Hindlimb muscle (tissue), 1 donor: ENCODE measurements at places on chromosomes 7 and 10. TPM values are rescaled to one million over a fixed set of nuclear protein-coding genes. Genes with fewer than 3 reads are reported as not detected.

DNA sequence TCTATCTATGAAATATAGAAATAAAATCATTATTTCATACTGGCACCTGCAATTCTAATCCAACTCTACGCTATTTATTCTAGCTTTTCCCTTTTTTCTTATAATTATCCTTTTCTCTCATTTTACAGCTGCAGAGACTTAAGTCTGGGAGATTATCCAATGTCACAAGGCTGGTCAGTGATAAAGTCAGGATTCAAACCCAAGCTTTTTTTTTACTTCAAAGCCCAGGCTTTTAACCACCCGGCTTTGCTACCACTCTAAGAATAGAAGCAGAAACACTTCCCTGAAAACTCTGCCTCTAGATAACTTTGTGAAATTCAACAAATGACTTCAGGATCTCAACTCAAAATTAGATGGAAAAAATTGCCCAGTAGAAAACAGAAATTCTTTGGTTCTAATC, 552.5 kb downstream of the IPMK start:
- DNase-seq, result no peak

The CLRN3 gene
- polyA plus RNA-seq, result not detected

The IFIT1 gene
- polyA plus RNA-seq, result 65.5 TPM

- no peak for DNase-seq
These were observed 471.0 kb downstream of the SH2D4B start for GRCh38 chr10:81008726-81009125.

GRCh38 chr7:30164567-30164966, 29.8 kb downstream of the MTURN start:
- DNase-seq, result no peak

- DNase-seq, result no peak
These were observed 760 bp upstream of the KCTD7 start for GRCh38 chr7:66627881-66628360.

- no peak for DNase-seq
These were observed 28.3 kb upstream of the FIS1 start for GRCh38 chr7:101273206-101273605.

DNA sequence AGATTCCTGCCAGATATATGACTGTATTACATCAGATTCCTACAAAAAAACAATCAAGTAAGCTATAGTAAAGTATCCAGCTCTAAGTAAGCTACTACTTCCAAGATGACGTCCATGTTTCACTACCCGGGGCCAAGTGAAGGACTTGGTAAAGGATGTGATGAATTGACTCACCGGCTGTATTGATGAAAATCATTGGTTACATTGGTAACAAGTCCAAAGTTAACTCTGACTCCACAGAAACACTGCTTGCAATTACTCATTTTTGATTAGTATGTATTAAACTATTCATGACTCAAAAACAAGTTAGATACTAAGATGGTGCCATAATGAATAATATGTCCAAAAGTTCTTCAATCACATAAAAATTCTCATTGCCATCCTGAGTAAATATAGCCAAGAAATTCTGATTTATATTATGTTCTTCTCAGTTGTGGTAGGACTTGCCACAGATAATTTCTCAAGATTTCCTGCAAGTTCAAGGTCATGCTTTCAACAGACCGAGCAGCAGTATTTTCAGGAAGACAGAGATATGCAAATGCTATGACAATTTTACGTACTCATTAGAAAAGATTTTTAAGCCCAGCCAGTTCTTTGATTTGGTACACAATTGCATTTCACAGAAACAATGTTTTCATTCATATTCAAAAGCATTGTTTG, 12.6 kb upstream of the DNAJC1 start:
- DNase-seq, result no peak

The VWC2 gene
- 0.04 TPM for polyA plus RNA-seq

GRCh38 chr7:92914645-92915044, 78.3 kb upstream of the CDK6 start:
- no peak for DNase-seq

DNA sequence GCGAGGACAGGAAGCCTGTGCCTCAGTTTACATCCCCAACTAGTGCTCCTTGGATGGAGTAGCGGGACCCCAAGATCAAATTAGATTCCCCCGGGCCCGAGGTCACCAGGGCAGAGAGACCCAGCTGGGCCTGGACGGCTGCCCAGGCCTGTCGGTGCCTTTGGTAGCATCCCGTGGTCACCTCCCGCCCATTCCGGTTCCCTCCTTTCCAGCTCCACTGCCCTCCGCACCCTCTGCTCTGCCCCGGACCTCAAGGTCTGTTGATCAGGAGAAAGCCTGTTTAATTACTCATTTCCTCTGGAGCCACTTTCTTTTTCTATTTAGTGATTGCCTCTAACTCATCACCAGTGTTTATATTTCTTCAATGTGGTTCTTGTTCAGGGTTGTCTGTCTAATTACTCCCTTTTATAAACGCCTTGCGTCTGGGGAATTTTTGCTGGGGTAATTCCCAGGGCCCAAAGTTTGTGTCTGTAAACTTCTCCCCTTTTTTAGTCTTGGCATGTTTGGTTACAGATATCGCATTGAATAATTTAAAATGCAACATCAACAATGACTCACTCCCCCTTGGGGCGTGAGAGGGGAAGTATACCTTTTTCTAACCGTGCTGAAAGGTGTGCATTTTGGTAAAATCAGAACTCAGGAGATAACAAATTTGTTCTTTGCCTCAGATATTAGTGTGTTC, 1.9 kb downstream of the FOXK1 start:
- DNase-seq, result peak; percentile 58

DNA sequence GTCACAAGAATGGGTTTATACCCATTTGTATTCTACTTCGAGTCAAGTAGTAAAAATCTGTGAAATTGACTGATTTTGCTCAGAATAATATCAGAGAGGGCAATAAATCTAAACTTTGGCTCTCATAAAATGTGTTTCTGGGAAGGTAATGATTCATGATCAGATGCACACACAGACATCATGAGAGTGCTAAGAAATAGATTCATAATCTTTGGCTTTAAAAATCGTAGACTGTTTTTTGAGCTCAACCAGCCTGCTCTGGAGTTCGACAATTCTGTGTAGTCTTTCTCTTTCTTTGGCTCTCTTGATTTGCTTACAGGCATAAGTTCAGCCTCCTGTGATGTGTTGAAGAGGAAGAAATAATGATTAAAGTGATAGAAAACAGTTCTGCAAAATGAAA, 494.7 kb downstream of the SDK1 start:
- DNase-seq, result no peak

DNA sequence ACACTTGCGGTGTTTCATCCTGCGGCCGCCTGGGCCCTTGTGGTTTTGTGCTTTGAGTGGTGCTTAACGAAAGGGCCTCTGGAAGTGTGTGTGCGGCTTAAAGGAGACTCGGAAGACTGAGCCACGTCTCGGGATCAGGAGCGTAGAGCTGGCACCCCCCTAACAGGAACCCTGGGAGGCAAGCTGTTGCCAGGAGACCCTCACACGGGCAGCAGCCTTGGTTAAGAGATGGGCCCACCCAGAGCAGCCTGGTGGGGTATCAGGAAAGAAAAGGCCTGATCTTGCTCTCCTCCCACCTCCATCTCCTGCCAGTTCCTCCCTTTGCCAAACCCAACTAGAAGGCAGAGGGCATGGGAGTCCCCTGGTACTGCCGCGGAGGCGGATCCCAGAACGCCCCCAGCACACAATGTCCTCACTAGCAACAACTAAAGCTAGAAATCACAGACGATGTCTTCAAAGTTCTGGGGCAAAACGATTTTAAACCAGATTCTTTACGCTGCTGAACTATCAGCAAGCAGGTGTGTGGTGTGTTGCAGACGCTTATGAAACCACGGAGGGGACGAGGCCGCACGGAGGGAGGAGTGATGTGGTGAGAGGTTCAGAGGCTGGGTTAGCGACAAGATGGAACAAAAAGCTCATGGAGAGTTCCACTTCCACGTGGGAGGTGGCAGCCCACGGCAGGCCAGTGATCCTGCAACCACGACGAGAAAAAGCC, 67.0 kb upstream of the INPP5A start:
- DNase-seq, result no peak

The PNLIP gene
- 0.39 TPM for polyA plus RNA-seq
